ENCODE measurements at places on chromosomes 5 and 9.

DNA sequence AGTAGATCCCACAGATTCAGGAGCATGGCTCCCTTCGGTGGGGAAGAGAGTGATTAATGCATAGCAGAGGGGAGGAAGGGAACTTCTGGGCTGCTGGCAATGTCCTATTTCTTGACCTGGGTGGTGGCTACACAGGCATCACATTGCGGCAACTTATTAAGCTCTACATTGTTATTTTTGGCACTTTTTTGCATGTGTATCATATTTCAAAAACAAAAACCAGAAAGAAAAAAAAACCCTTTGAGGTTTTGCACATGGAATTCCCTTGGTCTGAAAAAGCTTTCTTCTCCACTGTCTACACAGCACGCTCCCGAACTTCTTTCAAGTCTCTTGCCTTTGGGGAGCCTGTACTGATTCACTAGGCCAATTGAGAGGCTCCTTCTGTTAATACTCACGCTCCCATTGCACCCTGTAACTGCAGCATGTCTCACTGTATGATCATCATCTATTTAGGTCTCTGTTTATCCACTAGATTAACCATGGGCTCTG is 25.1 kb downstream of the CEMIP2 start:
- no peak for DNase-seq

- DNase-seq, result no peak
Measured at GRCh38 chr5:112737070-112737462, 619 bp upstream of the APC start.

- DNase-seq, result no peak
Measured at GRCh38 chr9:37996819-37997217, 72.2 kb downstream of the SHB start.

GRCh38 chr5:89087128-89087527 is 204.1 kb upstream of the MEF2C start:
- DNase-seq, result no peak

- no peak for DNase-seq
Measured at GRCh38 chr5:113050721-113051382, 74.3 kb downstream of the DCP2 start.

GRCh38 chr9:36798350-36799065 is 225.8 kb downstream of the MELK start:
- DNase-seq, result no peak

GRCh38 chr5:170100066-170100943 is 5.4 kb upstream of the FOXI1 start:
- peak; percentile 33 for DNase-seq

DNA sequence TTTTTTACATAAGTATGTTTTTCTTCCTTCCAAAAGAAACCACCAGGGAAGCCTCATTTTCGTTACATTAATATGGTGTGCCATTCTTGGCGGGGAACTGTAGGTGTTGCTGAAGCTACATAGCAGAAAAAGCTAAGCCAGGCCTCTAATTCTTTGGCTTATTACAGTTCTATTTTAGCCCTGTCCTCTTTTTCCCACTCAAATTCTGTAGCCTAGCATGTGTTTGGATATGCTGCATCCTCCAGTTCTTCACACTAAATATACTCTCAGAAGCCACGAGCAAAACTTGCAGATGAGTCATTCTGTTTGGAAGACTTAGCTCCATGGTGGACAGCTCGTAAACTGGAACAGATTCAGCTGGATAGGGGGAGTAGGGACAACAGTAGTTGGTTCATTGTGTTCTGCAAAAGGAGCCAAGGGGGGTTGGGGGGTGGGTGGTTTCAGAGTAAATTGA is 369.4 kb downstream of the TMEM161B start:
- DNase-seq, result no peak

DNA sequence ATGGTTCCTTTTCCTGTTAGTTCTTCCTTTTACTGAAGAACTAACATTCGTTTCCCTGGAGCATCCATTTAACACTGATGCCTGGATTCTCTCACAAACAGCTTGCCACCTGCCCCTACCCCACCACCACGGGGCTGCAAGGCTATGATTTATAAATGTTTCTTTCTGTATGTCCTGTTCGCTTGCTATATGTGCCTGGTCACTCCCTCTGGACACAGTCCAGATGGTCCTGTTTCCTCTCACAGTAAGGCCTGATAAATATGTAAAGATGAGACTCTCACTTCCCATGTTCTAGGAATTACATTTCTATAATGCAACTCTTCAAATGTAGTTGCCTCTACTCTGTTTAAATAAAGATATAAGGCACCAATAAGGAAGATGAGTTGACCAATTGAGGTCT is 146.4 kb upstream of the SHB start:
- no peak for DNase-seq

DNA sequence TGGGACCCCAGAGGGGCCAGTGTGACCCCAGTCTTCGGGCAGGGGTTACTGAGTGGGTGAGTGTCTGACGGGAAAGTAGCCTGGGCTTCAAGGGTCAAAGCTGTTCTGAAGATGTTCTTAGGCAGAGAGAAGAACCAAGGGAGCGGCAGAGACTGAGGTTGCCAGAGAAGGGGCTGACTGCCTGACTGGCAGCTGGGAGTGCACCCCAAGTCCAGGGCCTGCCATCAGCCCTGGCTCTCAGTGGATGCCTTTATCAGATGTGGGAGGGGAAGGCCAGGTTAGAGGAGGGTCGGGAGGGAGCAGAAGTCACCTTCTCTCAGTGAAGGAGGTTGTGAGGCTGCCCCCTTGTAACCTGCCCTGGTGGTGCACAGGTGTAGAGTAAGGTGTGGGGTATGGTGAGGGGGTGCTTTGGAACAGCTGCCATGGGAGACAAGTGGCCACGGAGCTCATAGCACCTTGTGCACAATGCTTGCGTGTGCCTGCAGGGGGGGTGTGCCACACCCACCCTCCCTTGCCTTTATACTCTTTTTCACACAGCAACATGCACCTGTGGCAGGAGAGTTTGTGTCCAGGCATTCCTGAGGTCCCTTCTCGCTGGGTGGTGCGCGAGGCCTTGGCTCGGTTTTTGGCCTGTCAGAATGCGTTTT is 18.9 kb downstream of the RALGPS1 start:
- DNase-seq, result no peak

DNA sequence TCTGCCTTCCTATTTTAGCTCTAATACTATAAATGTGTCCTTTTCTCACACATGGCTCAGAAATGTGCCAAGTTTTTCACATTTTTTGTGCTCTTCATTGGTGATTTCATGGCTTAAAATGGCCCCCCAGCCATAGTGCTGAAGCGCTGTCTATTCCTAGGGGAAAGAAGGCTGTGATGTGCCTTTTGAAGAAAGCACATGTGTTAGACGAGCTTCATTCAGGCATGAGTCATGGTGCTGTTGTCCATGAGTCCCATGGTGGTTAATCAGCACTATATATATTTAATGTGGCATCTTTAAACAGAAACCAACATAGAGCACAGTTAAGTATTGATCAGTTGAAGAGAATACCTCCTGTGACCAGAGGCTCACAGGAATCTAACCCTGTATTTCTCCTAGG is 55.8 kb downstream of the PDE8B start:
- no peak for DNase-seq

DNA sequence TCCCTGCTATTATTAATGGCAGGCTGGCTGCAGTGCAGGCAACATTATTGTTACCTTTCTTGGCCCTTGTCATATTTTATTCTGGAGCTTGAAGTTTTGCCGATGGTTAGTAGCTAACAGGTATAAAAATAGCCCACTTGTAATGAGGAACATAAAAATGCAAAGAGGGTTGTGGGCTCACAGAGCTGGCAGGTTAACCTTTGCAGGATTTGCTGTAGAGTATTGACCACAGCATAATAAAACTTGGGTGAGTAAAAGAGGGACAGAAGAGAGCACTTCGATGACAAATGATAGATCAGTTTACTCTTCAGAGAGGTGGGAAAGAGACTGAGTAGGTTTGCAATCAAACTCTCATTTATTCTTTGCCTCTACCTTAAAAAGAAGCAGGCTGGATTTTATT is 49.7 kb upstream of the SGCD start:
- DNase-seq, result no peak

GRCh38 chr5:153569036-153569435 is 78.6 kb downstream of the GRIA1 start:
- DNase-seq, result no peak

GRCh38 chr9:134913713-134914500 is 3.8 kb downstream of the FCN1 start:
- DNase-seq, result no peak

DNA sequence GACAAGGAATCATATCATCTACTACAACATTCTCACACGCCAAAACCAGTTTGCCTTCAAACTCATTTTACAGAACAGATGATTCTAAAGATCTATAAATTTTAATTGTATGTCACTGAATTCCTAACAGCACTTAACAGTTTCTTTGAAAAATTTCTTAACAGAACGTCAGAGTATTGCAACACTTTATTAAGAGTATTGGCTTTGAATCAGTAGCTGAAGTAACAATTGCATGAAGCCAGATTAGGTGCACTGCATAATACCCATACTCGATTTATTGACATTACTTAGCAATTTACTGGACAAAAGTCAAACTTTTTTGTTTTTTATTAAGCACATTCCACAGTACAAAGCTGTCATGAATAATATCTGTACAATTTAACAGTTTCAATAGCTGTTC is 75.8 kb downstream of the SMIM23 start:
- DNase-seq, result no peak

- DNase-seq, result no peak
Measured at GRCh38 chr5:71828291-71829040, 109.4 kb downstream of the CARTPT start.

DNA sequence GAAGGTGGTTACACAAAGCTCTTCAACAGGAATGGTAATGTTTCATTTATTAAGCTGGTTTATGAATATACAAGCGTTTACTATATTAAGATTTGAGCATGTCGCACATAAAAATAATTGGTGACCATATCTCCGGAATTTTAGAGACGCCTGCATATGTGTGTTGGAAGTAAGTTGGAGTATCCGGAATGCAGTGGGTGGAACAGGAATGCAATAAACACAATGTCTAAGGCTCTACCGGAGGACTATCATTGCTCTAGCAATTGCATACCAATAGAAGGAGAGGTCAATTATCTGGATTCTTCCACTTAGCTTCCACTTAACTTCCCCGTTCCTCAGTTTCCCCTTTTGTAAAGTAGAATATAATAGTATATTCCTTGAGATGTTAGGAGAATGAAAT is 1.1 kb upstream of the CEP78 start:
- DNase-seq, result no peak

GRCh38 chr5:178174456-178174855 is 12.7 kb downstream of the GMCL2 start:
- no peak for DNase-seq

DNA sequence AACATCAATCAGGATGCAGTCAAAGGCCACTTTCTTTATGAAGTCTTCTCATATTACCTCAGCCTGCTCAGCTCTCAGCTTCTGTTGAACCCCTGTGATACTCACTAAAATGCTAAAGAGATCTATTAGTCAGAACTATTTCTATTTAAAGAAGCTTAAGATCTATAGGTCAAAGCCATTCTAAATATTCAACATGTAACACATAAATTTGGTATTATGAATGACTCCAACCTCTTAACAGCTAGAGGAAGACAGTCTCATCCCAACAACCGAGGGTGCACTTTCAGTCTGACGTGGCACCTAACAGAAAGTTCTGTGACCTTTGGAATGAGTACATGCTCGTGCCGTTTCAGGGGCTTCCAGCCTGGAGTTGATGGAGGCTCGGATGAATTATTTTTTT is 301.5 kb upstream of the VLDLR start:
- no peak for DNase-seq
